ENCODE measurements at places on chromosomes 6 and 20.
A peak's percentile ranks its signal among the peaks of the same experiment; 100 is the strongest.

- no peak for DNase-seq
Measured at GRCh38 chr20:44869471-44869870, 16.0 kb upstream of the YWHAB start.

GRCh38 chr6:42404484-42404883 lies 47.2 kb downstream of the TRERF1 start:
- DNase-seq, result peak; percentile 43

DNA sequence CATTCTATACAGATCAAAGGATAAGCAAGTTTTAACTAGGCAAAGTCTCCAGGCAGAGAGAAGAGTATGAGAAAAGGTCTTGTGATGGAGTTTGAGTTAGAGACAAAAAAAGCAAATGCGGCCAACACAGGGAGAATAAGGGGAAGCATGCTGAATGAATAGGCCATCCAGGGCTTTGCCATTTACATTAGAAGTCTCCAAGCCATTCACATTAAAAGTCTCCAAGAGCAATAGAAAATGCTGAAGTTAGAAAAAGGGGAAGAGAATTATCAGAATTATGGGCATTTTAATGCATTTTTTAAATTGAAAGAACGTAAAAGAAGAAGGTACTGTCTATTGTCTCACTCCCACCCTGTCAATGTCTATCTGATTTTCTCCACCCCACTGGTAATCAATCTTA lies 49.4 kb downstream of the PDSS2 start:
- no peak for DNase-seq

DNA sequence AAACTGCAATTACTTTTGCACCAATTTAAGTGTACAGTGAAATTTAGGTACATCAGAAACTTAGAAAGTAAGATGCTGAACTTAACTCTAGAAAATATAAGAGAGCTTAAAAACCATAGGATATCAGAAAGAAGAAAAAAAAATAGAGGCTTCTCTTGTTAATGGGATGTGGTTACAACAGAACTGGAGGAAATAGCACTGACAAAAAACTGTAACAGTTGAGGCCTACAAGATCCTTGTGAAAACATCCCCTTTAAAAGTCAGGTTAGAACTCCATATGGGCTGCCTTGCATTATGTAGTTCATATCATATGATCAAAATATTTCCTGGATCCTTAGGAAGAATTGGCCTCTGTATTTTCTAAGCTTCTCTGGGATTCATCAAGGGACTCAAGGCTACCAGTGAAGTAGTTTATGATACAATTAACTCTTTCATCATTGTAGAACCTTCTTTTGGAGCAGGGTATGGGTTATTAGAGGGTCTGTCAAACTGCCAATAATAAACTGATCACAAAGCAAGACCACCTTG lies 24.8 kb downstream of the MTCL3 start:
- DNase-seq, result no peak

- DNase-seq, result no peak
Measured at GRCh38 chr20:11155156-11155756, 481.5 kb upstream of the JAG1 start.

DNA sequence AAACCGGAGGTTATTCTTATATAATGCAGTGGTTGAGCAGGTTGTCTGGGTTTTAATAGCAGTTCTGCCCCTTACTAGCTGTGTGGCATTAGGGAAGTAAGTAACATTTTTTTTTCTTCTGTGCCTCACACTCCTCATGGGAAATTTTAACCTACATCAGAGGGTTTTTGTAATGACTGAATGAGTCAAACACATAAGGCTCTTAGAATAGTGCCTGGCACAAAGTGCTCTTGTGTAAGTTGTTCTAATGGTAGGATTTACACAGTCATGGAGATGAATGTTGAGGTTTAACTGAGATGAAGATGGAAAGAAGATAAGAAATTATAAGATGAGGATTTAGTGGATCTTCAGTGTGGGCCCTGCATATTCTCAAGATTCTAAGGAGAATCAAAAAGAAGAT lies 68.4 kb upstream of the PHIP start:
- no peak for DNase-seq

- DNase-seq, result no peak
Measured at GRCh38 chr6:15551798-15552197, 111.0 kb downstream of the DTNBP1 start.

- no peak for DNase-seq
Measured at GRCh38 chr20:39588148-39588757, 626.1 kb downstream of the DHX35 start.

GRCh38 chr6:87897663-87898062 lies 150.0 kb upstream of the SPACA1 start:
- no peak for DNase-seq

- no peak for DNase-seq
Measured at GRCh38 chr6:44593539-44593944, 206.0 kb downstream of the CDC5L start.

DNA sequence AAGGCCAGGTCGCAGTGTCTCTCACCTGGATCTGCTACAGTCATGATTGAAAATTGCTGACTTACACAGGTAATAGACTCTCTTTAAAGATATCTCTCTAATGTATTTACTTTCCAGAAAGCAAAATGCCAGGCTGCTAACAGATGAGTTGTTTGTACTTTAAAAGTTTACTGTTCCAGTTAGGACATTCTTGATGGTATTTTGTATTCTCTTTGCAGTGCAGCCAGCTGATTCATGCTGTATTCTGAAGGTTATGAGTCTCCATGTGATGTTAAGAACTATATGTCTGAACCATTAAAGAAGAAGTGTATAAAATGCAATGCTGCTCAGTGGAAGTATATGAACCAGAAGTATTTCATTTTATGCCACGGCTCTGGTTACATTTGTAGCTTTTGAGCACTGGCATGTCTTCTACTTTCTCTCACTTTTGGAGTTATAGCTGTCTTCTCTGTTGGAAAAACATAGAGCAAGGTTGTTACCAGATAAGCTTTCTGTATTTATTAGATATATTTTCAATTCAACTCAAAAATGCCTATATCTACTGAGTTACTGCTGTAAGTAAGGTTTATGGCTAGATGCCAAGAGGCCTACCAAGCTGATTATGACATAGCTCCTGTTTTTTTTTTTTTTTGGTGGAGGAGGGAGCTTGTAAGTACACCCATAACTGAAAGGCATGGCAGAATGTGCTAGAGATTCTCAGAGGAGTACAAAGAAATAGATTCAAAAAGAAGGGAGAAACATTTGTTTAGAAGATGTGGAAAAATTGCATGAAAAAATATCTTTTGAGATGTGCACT lies 130.5 kb upstream of the MAN1A1 start:
- DNase-seq, result peak; percentile 18

- peak; percentile 29 for DNase-seq
Measured at GRCh38 chr6:160238761-160239751, 19.6 kb downstream of the SLC22A2 start.

- no peak for DNase-seq
Measured at GRCh38 chr6:63859528-63859927, 223.9 kb downstream of the PHF3 start.

GRCh38 chr6:37979392-37980221 lies 160.1 kb downstream of the ZFAND3 start:
- DNase-seq, result peak; percentile 6

- no peak for DNase-seq
Measured at GRCh38 chr6:71134929-71135642, 153.5 kb upstream of the OGFRL1 start.

GRCh38 chr6:163626073-163626867 lies 211.8 kb downstream of the QKI start:
- no peak for DNase-seq

DNA sequence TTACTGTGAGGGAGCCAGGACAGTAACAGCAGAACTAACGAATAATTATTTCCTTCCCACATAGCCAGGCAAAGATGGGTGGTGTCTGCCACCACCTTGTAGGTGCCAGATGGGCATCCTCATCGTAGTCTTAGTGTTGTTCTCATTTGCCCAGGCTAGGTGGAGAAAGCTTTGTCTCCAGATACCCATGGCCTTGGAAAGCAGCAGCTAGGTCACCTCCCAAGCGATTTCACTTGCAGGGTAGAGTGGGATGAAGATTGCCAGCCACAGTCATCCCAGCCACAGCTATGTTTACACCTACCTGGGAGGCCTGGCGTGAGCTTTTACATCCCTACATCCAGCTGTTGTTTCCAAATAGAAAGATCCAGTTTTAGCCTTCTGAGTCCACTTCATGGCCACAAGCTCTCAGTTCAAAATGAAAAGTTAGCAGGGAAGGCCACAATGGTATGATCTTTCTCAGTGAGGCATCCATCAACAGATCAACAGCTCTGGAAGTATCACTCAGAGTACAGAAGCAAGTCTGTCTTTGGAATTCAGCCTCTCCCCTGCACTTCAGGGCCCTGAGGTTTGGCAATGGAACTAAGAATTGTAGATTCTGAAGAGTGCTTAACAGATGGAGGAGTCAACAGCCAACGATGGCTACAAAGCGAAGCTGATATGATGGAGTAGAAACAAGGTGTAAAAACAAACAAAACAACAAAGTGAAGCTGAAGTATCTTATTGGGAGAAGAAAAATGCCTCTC lies 11.0 kb upstream of the SNRPC start:
- no peak for DNase-seq

DNA sequence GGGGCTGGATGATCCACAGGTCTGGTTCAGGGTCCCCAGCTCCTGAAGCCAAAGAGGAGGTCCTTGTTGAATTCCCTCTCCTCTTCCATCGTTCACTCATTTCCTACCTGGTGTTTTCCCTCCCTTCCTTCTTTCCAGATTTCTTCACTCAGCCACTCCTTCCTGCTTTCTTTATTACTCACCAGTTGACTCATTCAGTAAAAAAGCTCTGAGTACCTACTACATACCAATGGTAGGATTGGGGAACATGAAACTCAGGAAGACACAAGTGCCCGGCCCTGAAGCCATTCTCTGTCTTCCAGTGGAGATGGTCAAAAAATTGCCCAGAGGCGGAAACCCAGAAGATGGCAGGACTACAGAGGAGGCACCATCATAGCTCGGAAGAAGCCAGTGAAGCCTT lies 11.9 kb upstream of the NSFL1C start:
- DNase-seq, result no peak

- no peak for DNase-seq
Measured at GRCh38 chr6:149990661-149991471, 27.1 kb downstream of the ULBP1 start.

All from epithelial cell of prostate (primary cell).